ENCODE measurements at places on chromosomes 11 and 22.

DNA sequence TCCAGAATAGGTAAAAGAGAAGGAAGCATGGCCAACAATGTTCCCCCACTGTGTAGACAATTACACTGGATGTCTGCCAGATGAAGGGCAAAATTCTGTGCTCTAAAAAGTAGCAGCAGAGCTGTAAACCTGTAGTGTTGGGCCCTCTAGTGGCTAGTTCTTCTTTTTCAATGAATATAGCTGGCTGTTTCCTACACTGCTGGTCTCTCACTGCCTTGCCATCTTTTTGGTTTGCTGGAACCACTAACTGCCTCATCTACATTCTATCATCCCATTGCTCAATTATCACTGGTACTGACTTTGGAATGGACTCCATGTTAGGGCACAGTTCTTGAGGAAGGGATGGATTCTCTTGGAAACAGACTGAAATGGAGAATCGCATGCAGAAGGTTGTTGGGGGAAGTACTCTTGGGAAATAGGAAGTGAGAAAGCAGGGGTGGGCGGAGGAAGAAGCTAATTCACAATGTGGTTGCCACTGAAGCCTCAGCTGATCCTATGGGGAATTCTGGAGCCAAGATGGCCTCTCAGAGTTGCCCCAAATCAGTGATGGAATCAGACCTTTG lies 17.9 kb downstream of the KCNE3 start:
- H3K27ac ChIP-seq: no peak overlapping the region
- H3K36me3 ChIP-seq: no peaks in the 10 kb centered on the region

DNA sequence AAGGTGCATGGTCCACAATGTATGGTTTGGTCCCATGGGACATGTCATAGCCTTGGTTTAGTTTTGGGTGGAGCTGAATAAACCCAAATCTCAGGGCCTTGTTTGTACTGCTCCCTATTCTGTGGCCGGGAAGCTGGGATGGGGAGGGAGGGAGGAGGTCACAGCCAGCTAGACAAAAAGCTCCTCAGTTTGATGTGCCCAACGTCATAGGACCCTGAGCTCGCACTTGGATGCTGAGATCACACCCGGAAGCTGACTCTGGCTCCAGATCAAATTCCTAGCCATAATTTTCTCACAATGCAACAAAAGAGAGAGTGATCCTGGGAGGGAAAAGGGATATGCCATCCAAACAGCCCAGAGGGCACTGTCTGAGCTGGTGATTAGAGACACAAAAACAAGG lies 1.5 kb downstream of the HSPB2 start:
- no peak for DNase-seq
- H3K36me3 ChIP-seq: no peaks in the 10 kb centered on the region
- no peaks in the 10 kb centered on the region for H3K27me3 ChIP-seq
- no peaks in the 10 kb centered on the region for H3K4me1 ChIP-seq
- peak overlapping the region; percentile 75 for H3K27ac ChIP-seq
- H3K4me3 ChIP-seq: peak overlapping the region; percentile 52

GRCh38 chr11:115255006-115255762 lies 249.0 kb downstream of the CADM1 start:
- no peak overlapping the region for H3K4me3 ChIP-seq
- H3K4me1 ChIP-seq: no peaks in the 10 kb centered on the region
- H3K27ac ChIP-seq: no peak overlapping the region
- no peaks in the 10 kb centered on the region for H3K36me3 ChIP-seq
- no peak for DNase-seq

- H3K4me3 ChIP-seq: no peak overlapping the region
- no peaks in the 10 kb centered on the region for H3K36me3 ChIP-seq
- no peak overlapping the region for H3K27ac ChIP-seq
Observed at GRCh38 chr11:45267652-45268299, 18.4 kb downstream of the SYT13 start.
